ENCODE measurements at places on chromosomes 11 and 22.

DNA sequence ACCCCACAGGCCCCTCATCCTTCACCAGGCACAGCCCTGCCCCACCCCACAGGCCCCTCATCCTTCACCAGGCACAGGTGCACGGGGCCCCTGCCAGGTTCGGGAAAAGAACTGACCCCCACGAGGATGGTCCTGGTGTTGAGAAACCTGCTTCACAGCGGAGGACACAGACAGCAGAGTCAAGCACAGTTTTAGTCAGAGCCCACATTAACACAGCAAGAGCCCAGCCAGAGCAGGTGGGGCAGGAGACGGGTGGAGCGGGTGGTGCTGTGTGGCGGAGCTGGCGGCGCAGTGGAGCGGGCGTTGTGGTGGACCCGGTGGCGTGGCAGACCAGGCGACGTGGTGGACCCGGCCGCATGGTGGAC, 1085.5 kb downstream of the BRD1 start:
- H3K4me3 ChIP-seq: no peak overlapping the region
- no peak overlapping the region for H3K27ac ChIP-seq
- H3K36me3 ChIP-seq: no peaks in the 10 kb centered on the region
- DNase-seq: no peak
- H3K27me3 ChIP-seq: no peaks in the 10 kb centered on the region

DNA sequence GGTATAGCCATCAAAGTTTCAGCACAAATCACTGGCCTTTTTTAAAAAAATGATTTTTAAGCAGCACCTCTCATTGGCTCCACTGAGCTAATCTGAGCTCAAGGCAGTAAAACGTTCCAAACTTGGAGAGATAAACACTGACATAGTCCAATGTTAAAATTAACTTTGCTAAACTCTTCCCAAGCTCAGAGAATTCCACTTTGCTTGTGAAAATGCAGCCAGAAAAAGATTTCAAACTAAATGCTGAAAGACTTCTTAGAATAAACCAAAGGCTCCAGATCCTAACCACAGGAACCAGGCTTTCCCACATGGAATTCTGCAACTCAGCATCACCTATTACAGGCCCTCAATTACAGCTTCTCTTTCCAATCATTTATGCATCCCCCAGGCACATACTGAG, 84.7 kb upstream of the GDPD4 start:
- H3K4me3 ChIP-seq: no peak overlapping the region
- no peak for DNase-seq
- H3K27ac ChIP-seq: no peak overlapping the region
- H3K27me3 ChIP-seq: no peaks in the 10 kb centered on the region

DNA sequence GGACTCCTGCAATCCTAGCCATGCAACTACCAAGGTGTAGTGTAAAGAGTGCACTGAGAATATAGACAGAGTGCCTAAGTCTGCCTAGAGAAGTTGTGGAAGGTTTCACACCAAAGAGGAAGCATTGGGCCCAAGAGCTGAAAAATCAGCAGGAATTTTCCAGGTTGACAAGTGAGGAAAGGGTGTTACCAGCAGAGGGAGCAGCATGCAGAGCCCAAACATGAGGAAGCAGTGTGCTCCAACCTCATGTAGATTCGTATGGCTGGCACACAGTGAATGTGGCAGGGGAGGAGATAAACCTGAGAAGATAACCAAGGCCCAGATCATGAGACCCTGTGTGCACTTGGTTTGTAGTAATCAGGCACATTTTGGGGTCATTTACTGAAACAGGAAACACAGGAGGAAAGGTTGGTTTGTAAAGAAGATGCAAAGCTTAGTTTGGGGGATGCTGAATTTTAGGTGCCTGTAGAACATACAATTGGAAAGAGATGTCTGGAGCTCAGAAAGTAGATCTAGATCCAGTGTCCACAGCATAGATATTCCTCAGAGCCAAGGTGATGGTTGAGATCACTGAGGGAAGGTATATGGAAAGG, 1.7 kb downstream of the HPX start:
- no peak overlapping the region for H3K27ac ChIP-seq
- no peak for DNase-seq
- no peaks in the 10 kb centered on the region for H3K36me3 ChIP-seq
- H3K4me3 ChIP-seq: no peak overlapping the region
- peaks cover 4% of the 10 kb centered on the region for H3K4me1 ChIP-seq

DNA sequence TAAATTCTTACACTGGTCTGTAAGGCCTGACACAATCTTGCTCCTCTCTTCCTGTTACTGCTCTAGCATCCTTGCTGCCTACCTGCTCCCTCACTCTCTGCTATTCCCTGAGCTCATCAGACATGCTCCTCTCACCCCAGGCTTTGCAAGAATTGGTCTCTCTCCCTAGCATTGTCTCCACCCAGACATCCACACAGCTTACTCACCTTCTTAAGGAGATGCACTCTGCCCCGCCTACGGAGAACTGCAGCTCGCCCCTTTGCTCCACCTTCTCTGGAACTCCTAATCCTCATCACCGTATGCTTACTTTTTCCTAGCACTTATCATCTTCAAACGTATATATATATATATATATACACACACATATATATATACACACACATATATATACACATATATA, 23.3 kb upstream of the TMPRSS5 start:
- H3K4me3 ChIP-seq: no peak overlapping the region
- no peaks in the 10 kb centered on the region for H3K27me3 ChIP-seq
- H3K4me1 ChIP-seq: peaks cover 5% of the 10 kb centered on the region
- DNase-seq: no peak
- no peak overlapping the region for H3K27ac ChIP-seq

GRCh38 chr11:12702999-12703453, 28.8 kb downstream of the TEAD1 start:
- H3K36me3 ChIP-seq: no peaks in the 10 kb centered on the region
- H3K27ac ChIP-seq: no peak overlapping the region
- H3K27me3 ChIP-seq: peaks cover 25% of the 10 kb centered on the region

GRCh38 chr11:66966351-66966750, 8.2 kb upstream of the PC start:
- DNase-seq: no peak
- H3K27me3 ChIP-seq: peaks cover 14% of the 10 kb centered on the region
- H3K4me3 ChIP-seq: no peak overlapping the region
- H3K4me1 ChIP-seq: no peaks in the 10 kb centered on the region
- H3K27ac ChIP-seq: no peak overlapping the region

GRCh38 chr11:27174021-27174420, 133.4 kb downstream of the BBOX1 start:
- H3K4me3 ChIP-seq: no peak overlapping the region
- H3K27ac ChIP-seq: no peak overlapping the region
- H3K4me1 ChIP-seq: no peaks in the 10 kb centered on the region
- peaks cover 4% of the 10 kb centered on the region for H3K27me3 ChIP-seq

- DNase-seq: no peak
- H3K27me3 ChIP-seq: no peaks in the 10 kb centered on the region
- H3K27ac ChIP-seq: no peak overlapping the region
- H3K4me1 ChIP-seq: no peaks in the 10 kb centered on the region
- H3K4me3 ChIP-seq: no peak overlapping the region
- peaks cover 10% of the 10 kb centered on the region for H3K36me3 ChIP-seq
These were observed 243.8 kb downstream of the TMEM135 start for GRCh38 chr11:87281496-87281895.

GRCh38 chr11:79156031-79156430, 284.8 kb downstream of the TENM4 start:
- no peak overlapping the region for H3K4me3 ChIP-seq
- no peaks in the 10 kb centered on the region for H3K4me1 ChIP-seq
- DNase-seq: no peak

DNA sequence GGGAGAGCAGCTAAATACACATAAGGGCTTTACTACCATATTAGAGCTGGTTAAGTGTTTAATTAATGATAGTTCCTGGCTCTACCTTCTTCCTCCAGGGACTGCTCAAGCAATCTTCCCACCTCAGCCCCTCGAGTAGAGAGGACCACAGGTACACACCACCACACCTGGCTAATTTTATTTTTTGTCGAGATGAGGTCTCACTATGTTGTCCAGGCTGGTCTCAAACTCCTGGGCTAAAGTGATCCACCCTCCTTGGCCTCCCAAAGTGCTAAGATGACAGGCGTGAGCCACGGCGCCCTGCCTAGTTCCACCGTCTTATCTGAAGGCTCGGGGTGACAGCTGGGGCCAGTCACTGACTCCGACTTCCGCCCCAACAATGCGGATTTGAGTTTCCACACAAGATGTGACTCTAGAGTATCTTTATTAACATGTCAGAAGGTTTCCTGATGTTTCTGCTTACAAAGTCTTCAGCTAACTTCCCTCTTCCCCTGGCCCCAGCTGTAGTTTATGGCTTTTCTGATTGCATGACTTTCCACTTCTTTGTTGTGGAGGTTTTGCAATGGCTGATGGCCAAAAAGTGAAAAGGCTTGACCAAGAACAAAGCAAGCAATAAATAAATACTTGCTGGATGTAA, 16.8 kb downstream of the TPST2 start:
- peaks cover 41% of the 10 kb centered on the region for H3K4me1 ChIP-seq
- no peak for DNase-seq
- H3K27me3 ChIP-seq: no peaks in the 10 kb centered on the region
- peaks cover 24% of the 10 kb centered on the region for H3K36me3 ChIP-seq
- peak overlapping the region; percentile 42 for H3K4me3 ChIP-seq

GRCh38 chr22:38034278-38034882, 22.8 kb upstream of the PICK1 start:
- no peaks in the 10 kb centered on the region for H3K27me3 ChIP-seq
- no peak overlapping the region for H3K4me3 ChIP-seq
- H3K36me3 ChIP-seq: no peaks in the 10 kb centered on the region
- peak overlapping the region; percentile 37 for H3K27ac ChIP-seq
- peaks cover 6% of the 10 kb centered on the region for H3K4me1 ChIP-seq

GRCh38 chr22:23237841-23238240, 57.5 kb downstream of the BCR start:
- H3K4me1 ChIP-seq: peaks cover 48% of the 10 kb centered on the region
- H3K36me3 ChIP-seq: peaks cover 8% of the 10 kb centered on the region
- H3K27ac ChIP-seq: no peak overlapping the region
- no peaks in the 10 kb centered on the region for H3K27me3 ChIP-seq
- H3K4me3 ChIP-seq: no peak overlapping the region
- DNase-seq: no peak

GRCh38 chr22:26554956-26555355, 35.0 kb downstream of the TPST2 start:
- no peak for DNase-seq
- no peak overlapping the region for H3K4me3 ChIP-seq
- no peaks in the 10 kb centered on the region for H3K36me3 ChIP-seq
- peaks cover 27% of the 10 kb centered on the region for H3K4me1 ChIP-seq
- no peaks in the 10 kb centered on the region for H3K27me3 ChIP-seq

- H3K27me3 ChIP-seq: peaks cover 52% of the 10 kb centered on the region
- peaks cover 15% of the 10 kb centered on the region for H3K4me1 ChIP-seq
- no peak for DNase-seq
These were observed 144.6 kb downstream of the NECTIN1 start for GRCh38 chr11:119584193-119585042.

DNA sequence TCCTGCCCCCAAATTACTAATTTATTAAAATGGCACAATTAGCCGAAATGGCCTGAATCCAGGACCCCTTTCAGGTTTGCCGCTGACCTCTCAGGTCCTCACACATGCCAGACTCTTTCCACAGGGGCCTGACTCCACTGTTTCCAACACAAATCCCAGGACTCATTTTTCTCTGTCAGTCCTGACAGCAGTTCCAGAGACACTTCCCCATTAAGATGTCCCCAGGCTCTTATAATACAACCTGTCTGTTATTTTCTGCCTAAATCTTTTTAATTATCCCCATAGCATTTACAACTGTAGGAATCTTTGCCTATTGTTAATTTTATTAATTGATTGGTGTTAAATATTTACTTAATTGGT, 9.4 kb upstream of the IGLL5 start:
- H3K4me1 ChIP-seq: peaks cover 49% of the 10 kb centered on the region
- no peaks in the 10 kb centered on the region for H3K36me3 ChIP-seq
- H3K27me3 ChIP-seq: no peaks in the 10 kb centered on the region
- H3K27ac ChIP-seq: no peak overlapping the region

DNA sequence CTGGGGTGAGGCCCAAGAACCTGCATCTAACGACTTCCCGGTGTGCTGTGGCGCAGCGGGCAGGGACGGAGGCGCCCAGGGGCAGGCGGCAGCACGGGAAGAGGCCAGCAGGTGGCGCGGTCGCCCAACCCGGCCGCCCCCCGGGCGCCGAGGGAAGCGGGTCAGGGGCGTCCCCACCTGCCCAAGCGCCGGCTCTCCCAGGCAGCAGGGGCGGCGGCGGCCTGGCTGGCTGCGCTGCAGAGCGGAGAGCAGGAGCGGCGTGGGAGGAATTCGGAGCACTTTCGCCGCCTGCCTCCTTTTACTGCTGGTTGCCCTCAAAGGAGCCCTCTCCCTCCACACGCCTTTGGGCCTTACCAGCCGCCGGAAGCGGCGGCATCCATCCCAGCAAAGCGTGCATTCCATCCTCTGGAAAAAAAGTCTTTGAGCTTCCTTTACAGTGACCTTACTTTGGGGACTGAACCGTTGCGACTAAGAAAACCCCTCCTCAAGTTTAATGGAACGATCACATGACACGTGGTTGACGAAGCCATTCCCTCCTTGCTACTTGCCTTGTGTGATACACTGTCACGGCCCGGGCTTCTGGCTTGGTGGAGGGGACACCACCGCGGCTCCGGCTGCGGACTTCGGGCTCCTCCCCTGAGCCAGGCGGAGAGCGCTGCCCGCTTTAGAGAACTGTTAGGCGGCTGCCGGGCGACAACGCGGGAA, 106.8 kb upstream of the CLMP start:
- DNase-seq: peak; percentile 59
- peak overlapping the region; percentile 88 for H3K27ac ChIP-seq
- H3K4me3 ChIP-seq: peak overlapping the region; percentile 72
- H3K4me1 ChIP-seq: peaks cover 32% of the 10 kb centered on the region
- peaks cover 27% of the 10 kb centered on the region for H3K27me3 ChIP-seq
- H3K36me3 ChIP-seq: no peaks in the 10 kb centered on the region

GRCh38 chr11:67584205-67584880, 731 bp downstream of the GSTP1 start:
- peaks cover 41% of the 10 kb centered on the region for H3K36me3 ChIP-seq
- peak overlapping the region; percentile 95 for H3K4me3 ChIP-seq
- peak overlapping the region; percentile 94 for H3K27ac ChIP-seq
- H3K27me3 ChIP-seq: no peaks in the 10 kb centered on the region

DNA sequence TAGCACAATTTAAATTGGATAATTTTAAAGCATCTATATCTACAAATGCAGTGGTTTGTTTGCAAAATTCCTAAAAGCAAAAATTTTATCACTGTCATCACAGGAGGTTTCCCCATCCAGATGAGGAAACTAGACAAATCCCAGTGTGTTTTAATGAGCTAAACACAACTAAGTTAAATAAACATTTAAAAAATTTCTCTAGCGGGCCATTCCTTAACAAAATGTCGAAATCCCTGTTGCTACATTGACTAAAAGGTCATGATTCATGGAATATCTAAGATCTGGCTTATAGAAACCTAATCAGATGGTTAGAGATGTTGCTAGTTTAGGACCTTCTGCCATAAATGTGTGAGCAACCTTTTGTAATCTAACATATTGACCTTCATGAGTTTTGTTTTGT, 107.3 kb upstream of the BDNF start:
- DNase-seq: no peak
- H3K27me3 ChIP-seq: no peaks in the 10 kb centered on the region
- no peak overlapping the region for H3K4me3 ChIP-seq
- no peak overlapping the region for H3K27ac ChIP-seq
- H3K4me1 ChIP-seq: no peaks in the 10 kb centered on the region
- no peaks in the 10 kb centered on the region for H3K36me3 ChIP-seq

Data from stimulated activated naive B cell treated with anti-CD40 and anti-IgM and Interleukin-4, amounts not matched to agents 10 μg/mL and 1 μg/mL and 100 μg/mL, for 72 hours (primary cell).